Activated CD4-positive, alpha-beta T cell treated with anti-CD3 and anti-CD28 coated beads for 36 hours (primary cell): ENCODE measurements at places on chromosomes 12 and 14.

GRCh38 chr14:89947344-89947743 is 7.2 kb downstream of the EFCAB11 start:
- DNase-seq, result no peak

- no peak for DNase-seq
Measured at GRCh38 chr12:4958697-4959375, 49.1 kb downstream of the KCNA1 start.

GRCh38 chr12:107064687-107065086 is 28.7 kb downstream of the CRY1 start:
- no peak for DNase-seq

- DNase-seq, result peak; percentile 64
Measured at GRCh38 chr14:63770187-63770807, 42.4 kb upstream of the SGPP1 start.

DNA sequence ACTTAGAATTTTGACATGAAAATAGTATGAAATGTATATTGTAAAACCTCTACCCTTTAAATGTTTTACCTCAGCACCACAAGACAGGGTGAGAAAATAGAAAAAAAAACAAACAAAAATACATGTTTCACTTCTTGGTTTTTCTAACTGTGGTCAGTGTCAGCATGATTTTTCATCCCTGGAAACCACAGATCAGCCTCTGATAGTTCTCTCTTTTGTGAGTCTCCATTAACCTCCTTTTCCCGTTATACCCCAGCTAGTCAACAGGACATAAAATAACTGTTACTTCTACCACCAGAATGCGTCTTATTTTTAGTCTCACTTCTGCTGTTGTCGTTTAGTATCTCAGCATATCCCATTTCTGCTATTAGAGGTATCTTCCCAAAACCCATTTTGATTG is 48.3 kb upstream of the KCNMB4 start:
- no peak for DNase-seq

- peak; percentile 64 for DNase-seq
Measured at GRCh38 chr14:61388976-61389576, 67.7 kb downstream of the PRKCH start.

- DNase-seq, result no peak
Measured at GRCh38 chr12:132367071-132367851, 37.9 kb upstream of the GALNT9 start.

- DNase-seq, result peak; percentile 60
Measured at GRCh38 chr12:64672925-64673409, 62.7 kb downstream of the RASSF3 start.

GRCh38 chr14:106843951-106844483 is 1317.6 kb downstream of the TMEM121 start:
- peak; percentile 49 for DNase-seq

DNA sequence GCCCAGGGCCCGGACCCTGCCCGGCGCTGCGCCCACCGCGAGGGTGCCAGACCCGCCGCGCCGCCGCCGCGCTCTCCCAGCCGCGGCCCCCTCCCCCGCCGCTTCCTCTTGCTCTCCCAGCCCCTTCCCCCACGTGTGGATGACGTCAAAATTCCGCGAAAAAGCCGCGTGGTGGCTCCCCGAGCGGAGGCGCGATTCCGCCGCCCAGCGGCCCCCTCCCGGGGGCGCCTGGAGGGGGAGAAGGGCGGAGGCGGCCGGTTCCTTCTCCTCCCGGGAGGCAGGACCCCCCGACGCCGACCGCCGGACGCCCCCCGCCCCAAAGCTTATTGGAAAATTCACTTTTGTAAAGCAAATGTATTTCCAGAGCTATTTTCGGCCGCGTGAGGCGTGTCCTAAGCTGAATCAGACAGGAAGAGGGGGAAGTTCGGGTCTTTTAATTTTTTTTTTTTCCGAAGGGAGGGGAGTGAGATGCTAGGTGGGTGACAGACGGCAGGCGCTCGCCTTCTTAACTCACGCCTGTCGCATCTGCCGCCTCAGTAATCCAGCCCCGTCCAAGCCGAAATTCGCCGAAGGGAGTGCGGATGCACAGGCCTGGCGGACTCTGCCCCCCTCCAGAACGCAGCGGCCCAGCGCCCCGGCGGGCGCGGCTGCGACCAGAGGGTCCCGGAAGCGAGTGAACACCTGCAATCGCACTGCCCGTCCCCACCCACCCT is 4.1 kb upstream of the CCND2 start:
- DNase-seq, result peak; percentile 97

DNA sequence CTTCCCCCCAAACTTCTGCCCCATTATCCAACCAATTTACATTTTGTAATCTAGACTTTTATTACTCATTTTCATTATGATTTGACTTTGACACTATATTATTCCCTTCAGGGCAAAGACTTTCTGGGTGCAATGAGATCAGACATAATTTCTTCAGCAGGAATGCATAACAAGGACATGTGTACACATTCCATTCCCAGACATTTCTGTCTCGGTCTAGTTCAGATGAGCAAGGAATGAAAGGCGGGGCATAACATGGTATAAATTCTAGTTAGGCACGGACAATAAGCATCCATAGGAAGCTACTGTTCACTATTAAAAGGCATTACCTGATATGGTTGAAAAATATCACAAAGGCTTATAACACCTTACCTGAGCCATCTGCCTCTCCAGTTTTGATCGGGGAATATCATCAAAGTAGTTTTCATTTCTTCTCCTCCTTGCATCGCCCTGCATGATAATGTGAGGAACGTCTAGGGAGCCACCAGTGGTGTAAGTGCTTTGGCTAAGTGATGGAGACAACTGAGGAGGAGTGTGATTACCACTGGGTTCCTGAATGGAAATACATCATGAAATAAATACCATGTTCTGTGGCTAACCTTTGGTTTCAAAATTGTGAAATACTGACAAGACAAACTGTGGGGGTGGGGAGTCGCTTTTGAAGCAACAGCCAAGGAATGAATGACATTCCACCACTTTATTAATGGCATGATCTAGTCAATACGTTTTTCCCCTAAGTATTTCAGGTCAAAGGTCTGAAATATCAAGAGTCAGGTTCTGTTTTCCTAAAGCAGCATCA is 183.9 kb downstream of the APAF1 start:
- DNase-seq, result no peak

- DNase-seq, result no peak
Measured at GRCh38 chr12:124847113-124848074, 16.3 kb downstream of the SCARB1 start.

DNA sequence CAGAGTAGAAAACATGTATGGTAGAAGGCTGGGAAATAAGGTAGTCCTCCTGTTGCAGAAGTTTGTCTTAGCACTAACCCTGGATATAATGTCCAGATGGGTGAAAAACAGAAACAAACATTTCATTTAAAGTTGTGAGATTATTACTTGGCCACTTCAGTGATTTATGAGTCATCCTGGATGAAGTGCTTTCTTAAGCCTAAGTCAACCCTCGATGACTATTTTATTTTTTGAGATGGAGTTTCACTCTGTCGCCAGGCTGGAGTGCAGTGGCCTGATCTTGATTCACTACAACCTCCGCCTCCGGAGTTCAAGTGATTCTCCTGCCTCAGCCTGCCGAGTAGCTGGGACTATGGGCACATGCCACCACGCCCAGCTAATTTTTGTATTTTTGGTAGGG is 10.2 kb downstream of the DLST start:
- DNase-seq, result no peak

DNA sequence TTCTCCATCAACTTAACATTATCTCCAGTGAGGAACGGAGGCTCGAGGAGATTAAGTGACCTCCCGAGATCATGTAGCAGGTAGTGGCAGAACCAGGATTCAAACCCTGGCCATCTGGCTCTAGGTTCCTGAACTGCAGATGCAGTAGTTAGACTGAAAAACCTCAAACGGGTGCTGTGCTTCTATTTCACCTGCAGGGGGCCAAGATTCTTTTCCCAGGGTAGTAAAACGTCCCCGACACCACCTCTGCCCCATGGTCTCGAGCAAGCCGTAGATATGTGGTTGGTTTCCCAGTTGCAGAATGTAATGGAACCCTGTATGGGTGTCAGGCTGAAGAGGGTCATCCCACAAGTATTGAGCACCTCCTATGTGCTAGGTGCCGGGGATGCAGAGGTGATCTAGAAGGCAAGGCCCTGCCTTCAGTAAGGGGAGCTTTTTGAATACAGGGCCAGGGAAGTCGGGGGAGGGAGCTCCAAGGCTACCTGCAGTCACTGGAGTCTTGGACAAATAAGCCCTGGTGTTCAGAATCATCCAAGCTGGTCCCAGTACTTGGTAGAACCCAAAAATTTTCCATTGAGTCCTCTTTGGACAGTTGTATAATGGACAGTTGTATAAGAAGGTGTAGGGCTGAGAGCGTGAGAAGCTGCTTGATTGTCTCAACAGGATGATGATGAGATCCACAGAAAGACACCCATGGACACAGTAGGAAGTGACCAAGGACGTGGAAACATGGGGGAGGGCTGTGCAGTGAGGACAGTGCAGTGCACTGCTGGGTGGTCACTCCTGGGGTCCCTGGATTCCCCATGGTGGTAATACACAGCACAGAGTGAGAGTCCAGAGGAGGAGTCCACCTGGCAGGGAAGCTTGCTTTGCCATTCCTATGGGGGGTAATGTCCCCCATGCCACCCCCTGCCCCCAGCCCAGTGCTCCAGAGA is 197.2 kb downstream of the CHST11 start:
- DNase-seq, result peak; percentile 44

DNA sequence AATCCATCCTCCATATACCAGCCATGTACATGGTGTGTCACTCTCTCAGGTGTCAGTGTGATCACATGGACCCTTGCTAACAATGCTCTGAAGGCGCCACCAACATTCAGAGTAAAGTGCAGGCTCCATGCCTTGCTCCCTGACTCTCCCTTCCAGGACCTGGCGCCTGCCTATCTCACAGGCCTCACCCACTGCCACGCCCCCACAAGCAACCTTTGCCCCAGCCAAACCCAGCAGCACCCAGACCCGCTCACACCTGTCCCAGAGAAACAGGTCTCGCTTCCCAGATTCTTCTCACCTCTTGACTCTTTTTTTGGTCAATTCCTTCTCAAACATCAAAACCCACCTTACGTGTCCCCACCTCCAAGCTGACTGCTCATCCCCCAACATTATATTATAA is 52.3 kb downstream of the KCNK10 start:
- DNase-seq, result no peak

DNA sequence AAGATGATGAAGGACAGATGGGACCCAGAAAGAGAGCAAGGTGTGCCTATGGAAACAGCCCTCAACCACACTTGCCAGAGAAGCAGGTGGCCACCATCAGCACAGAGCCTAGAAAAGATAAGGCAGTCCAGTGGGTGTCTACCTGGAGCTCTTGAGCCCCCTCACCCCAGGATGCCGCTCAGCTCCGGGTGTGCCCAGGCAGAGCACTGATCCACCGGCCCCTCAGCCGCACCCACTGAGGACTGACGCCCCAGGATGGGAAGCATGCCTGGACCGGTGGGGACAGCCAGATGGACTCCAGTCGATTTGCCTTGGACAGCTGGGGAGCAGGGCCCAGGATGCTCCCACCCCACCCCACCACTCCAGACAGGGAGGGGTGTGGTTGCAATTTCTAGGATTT is 15.1 kb upstream of the ZFP36L1 start:
- DNase-seq, result no peak

- DNase-seq, result peak; percentile 26
Measured at GRCh38 chr12:116247377-116247776, 30.1 kb downstream of the MED13L start.

- peak; percentile 84 for DNase-seq
Measured at GRCh38 chr14:23056956-23057756, at the start of gene CDH24. CDH24 (minus strand) TSS chr14:23057520; CDS start chr14:23055733, 1,787 bp downstream.

- DNase-seq, result peak; percentile 3
Measured at GRCh38 chr14:100535287-100536120, 51.7 kb downstream of the BEGAIN start.

- DNase-seq, result no peak
Measured at GRCh38 chr12:112971248-112971647, 7.1 kb upstream of the OAS2 start.

- DNase-seq, result no peak
Measured at GRCh38 chr14:39827901-39828655, 395.8 kb upstream of the FBXO33 start.

DNA sequence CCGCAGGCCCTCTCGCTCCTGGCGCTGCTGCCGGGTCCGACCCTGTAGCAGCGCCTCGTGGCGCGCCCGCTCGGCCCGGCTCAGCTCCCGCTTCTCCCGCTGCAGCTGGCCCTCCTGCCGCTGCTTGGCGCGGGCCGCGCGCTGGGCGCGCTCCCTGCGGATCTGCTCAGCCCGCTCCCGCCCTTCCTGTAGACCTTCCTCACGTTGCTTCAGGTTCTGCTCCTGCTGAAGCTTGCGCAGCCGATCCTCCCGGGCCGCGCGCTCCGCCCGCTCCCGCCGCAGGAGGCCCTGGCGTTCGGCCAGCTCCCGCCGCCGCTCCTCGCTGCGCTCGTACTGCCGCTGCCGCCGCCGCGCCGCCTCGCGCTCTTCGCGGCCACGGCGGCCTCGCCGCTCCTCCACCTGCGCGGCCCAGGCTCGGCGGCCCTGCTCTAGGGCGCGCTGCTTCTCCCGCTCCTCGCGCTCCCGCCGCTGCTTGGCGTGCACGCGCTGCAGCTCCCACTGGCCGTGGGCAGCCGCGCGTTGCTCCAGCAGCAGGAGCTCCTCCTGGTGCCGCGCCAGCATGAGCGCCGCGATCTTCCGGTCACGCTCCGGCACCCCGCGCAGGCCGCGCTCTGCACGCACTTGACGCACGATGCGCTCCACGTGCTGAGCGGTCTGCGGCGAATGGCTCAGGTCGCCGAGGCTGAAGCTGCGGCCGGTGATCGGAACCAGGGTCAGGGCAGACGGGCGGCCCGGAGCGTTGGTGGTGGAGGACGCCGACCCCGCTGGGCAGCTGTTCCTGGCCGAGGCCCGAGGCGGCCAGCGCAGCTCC is 2.4 kb downstream of the CCDC177 start:
- DNase-seq, result peak; percentile 36

- DNase-seq, result no peak
Measured at GRCh38 chr12:66025477-66025876, 105.1 kb downstream of the LLPH start.

DNA sequence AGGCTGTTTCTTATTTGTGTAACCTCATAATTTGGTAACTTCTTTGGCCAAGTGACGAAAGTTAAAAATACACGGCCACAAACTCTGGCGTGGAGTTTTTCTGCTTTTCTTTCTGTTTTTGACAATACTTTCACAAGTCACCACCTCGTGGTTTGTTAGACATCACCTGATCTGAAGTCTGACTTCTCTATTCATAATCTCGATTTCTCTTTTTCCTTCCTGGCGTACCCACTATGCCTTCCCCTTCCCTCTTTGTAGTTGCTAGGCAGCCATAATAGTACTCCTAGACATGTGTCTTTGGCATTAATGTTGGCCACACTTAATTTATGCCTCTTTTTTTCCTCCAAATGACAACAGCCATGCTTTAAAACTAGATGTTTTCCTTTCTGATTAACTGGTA is 97.6 kb downstream of the POLR3B start:
- DNase-seq, result no peak

DNA sequence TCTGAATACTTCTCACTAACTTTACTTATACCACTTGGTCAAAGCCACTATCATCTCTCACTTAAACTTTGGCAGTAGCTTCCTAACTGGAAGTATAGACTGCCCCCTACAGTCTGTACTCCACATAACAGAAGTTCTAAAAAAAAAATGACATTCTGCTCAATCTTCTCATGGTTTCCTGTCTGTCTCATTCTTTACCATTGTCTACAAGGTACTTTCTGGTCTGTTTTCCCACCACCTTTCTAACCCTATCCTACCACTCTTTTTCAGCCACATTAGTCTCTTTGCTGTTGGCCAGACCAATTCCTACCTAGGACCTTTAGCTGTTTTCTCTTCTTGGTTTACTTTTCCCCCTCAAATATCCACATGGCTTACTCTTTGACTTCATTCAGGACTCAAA is 14.7 kb downstream of the CPSF6 start:
- DNase-seq, result no peak
